Type B pancreatic cell (in vitro differentiated cells): ENCODE measurements at places on chromosomes 4 and X.

GRCh38 chr4:125200556-125200955, 114.2 kb upstream of the FAT4 start:
- no peak for DNase-seq

- no peak for DNase-seq
Observed at GRCh38 chrX:53073115-53073586, 9.0 kb upstream of the TSPYL2 start.

DNA sequence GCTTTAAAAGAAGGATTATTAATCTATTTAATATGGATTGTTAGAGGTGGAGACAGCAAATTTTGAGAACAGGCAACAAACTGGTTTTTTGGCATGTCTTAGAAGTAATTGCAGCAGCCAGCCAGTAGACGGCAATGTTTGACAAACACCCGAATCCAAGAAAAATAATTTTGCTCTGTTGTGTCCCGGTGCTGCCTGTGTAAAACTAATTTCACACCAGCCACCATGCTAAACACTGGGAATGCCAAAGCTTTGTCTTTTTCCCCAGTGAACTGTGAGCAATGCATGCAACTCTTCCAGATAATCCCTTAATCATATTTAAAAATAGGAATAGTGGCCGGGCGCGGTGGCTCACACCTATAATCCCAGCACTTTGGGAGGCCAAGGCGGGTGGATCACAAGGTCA, 25.9 kb downstream of the SMIM31 start:
- DNase-seq, result no peak

DNA sequence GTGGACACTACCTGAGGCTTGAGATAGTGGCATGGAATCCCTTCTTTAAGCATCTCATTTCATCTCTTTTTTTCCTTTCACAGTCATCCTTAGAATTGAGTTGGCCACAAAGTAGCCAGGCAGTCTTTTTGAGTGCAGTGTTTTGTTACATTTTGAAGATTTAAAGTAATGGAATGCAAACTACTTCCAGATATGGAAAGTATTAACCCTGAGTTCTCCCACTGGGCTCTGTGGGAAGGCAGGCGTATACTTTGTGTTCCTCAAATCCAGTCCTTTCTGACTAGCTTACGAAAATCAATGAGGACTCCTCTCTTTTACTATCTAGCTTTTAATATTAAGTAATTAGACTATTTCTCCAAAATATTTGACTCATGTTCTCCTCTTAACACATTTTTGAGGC, 29.9 kb downstream of the PCDH10 start:
- DNase-seq, result no peak

DNA sequence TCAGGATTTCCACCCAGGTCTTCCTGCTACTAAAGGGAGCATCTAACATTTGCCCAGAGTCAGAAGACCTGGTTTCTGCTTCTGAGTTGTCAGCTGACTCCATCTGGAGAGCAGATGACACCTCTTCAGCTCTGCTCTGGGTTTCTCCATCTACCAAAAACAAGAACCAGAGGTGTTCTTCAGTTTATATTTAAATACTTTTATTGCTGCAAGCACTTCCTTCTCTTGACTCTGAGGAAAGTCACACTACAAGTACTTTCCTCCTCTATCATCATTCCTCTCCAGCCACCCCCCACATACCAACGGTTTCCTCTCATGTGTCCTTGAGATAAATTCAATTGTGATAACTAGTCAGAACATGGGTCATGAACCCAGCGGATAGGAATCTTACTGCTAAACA, 88.4 kb downstream of the PPP3CA start:
- DNase-seq, result no peak

DNA sequence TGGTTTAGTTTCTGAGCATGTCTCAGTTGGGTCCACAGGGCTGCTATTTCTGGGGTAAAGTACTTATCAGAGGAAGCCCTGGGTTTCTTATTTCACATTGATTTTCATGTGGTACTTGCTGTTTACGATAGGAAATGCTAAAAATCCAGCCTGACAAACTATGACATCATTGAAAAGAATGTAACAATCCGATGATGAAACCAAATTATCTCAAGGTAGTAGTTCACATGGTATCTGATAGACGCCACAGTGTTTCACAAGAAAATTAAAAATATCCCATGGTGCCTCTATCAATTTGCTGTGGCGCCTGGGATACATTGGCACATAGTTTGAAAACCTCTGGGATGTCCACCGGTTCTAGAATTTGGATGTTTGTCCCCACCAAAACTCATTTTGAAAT, 418.9 kb upstream of the RPS6KA3 start:
- no peak for DNase-seq

DNA sequence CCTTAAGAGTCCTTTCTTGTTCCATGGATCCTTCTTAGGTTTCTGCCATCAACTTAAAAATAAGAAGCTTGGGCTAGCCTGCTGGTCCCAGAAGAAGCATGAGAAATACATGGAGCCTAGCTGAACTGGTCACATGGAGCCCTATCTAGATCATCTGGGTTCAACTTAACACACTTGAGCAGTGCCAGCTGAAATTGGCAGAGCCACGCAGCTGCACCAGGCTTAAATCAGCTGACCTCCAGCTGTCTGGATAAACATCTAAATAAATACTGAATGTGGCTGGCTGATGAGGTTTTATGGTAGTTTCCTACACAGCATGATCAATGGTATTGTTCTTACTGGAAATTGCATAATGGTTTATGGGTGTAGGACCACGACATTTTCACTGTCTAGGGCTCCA, 598.4 kb upstream of the FAM241A start:
- DNase-seq, result no peak

DNA sequence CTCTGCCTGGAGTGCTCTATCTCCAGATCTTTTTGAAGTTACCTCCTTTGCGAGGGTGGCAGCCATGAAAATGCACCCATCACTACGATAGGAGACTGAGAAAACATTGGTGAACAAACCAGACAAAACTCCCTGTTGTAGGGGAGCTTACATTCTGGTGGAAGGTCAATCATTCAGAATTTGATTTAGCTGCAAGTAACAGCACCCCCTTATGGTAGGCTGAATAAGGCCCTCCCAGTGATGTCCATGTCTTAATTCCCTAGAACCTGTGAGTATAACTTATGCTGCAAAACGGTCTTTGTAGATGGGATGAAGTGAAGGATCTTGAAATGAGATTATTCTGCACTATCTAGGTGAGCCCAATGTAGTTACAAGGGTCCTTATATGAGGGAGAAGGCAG, 5.6 kb upstream of the TEC start:
- no peak for DNase-seq

DNA sequence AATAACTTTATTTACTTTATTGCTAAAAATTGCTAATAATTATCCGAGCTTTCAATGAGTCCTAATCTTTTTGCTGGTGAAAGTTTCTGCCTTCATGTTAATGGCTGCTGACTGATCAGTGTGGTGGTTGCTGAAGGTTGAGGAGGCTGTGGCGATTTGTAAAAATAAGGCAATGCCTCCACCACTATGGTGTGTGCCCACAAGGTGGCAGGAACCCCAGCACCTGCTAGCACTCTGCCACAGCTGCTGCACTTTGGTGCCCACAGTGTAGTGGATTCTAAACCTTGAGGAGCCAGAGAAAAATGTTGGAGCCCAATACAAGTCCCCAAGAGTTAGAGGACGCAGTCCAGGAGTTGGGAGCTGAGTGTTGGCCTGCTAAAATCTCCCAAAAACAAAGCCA, 1237.1 kb downstream of the PCDH19 start:
- no peak for DNase-seq

DNA sequence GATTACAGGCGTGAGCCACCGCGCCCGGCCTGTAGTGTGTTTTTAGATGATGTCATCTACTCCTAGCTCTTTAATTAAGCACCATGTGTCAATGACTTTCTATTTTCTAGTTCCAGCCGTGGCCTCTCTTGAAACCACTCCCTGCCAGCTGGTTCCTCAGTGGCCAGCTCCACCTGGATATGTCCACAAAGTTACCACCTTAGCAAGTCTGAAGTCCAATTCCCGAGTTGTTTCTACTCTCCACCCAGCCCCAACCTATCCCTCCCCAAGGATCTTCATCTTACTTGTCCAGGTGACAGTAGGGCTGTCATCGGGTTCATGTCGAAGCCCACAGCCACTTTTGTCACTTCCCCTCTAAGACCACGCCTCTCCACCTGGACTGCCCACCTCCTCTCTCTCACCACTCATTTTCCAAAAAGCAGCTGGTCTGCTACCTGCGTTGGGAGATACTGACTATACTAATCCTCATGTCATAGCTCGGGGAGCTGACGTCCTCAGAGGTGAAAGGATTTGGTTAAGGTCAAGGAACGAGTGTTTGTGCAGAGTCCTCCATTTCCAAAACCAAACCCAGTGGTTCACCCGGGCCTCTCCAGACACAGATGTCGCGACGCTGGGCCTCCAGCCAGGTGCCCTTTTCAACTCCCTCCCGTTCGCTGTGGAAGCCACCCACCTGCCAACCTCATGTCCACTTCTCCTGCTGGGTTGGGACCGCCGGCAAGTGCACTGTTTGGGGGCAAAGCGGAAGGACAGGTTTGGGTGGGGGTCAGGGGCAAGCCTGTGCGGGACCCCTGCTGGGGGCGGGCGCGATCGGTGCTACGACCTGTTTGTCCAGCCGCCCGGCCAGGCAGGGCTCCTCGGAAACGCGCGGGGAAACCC, 704 bp downstream of the FAM3A start:
- no peak for DNase-seq

- peak; percentile 78 for DNase-seq
Observed at GRCh38 chr4:181143250-181143854, 1099.8 kb upstream of the TENM3 start.

DNA sequence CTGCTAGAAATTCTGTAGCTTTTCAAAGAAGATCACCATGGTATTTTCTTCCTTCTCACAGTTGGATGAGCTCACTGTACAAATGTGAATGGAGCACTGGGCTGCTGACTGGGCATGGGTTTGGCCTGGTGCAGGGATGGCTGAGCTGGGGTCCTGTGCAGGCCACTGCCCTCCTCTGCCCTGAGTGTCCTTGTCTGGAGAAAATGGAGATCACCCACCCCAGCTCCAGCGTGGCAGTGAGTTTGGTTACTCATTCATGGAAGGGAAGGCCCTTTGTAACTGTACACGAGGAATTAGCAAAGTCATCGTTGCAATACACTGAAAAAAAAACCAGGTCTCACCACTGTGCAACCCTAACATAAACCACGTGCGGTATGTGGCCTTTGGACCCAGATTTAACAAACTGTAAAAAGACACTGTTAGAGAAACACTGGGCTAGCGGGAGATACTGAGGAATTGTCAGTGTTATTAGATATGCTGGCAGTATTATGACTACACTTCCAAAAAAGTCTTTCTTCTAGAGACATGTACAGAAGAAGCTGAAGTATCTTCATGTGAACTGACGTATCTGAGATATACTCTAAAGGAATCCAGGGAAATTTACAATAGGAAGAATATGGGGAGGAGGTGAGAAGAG, 16.1 kb upstream of the TBC1D14 start:
- no peak for DNase-seq

DNA sequence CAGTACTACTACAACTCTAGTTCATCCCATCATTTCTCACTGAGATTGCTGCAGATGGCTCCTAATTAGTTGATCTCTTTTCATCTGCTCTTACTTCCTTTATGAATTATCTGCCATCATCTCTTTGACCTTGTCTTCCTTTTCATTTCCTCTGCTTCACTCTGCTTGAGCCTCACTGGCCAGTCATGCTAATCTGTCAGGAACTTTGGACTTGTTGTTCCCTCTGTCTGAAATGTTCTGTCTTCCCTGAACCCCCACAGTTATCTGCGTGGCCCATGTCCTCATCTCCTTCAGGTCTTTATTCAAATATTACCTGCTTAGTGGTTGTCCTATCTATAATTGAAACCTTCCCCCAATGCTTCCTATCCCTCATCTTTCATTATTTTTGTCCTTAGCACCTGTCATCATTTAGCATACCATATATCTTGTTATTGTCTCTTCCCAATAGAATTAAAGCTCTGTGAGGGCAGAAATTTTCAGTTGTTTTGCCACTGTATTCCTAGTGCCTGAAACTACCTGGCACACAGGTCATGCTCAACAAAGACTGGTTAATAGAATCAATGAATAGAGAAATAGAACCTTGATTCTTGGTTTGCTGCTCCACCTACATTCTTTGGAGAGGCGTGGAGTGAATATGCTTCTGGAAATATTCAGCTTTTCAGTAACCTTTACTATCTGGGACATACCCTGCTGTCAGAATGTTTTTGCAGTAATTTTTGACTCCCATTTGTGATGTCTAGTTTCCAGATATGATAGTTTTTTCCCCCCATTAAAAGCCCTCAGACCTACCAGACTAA, 5.0 kb downstream of the SLC4A4 start:
- no peak for DNase-seq

DNA sequence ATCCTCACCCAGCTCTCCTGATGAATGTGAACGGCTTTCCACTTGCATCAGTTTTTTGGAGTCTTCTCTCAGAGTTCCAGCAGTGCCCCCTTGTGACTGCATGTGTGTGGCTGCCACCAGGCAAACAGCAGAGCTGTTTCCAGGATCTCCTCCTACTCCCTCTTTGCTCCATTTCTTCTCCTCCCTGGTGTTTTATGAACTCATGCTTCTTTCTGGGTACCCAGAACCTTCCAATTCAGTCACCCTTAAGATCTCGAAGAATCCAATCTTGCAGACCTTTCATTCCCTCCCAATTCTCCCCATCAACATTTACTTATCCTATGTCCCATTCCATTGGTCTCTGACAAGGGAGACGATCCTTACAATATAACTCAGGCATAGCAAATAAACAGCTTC, 6.8 kb upstream of the TCEANC start:
- no peak for DNase-seq

DNA sequence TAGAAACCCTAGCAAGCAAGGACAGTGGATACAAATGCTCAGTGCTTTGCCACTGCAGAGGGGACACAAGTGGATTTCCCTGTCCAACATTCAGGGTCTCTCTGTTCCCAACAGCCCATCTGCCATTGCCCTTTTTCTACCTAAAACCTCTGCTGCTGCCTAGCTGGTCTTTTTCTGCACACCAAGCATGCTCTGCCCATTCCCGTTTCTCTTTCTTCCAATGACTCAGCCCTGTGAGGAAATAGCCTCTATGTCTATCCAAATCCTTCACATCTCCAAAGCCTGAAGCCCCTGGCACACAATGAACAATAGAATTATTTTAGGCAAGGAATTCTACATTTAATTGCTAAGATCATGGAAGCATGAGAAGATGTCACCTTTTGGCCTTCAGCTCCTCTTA, 5.7 kb upstream of the AMELX start:
- DNase-seq, result no peak

DNA sequence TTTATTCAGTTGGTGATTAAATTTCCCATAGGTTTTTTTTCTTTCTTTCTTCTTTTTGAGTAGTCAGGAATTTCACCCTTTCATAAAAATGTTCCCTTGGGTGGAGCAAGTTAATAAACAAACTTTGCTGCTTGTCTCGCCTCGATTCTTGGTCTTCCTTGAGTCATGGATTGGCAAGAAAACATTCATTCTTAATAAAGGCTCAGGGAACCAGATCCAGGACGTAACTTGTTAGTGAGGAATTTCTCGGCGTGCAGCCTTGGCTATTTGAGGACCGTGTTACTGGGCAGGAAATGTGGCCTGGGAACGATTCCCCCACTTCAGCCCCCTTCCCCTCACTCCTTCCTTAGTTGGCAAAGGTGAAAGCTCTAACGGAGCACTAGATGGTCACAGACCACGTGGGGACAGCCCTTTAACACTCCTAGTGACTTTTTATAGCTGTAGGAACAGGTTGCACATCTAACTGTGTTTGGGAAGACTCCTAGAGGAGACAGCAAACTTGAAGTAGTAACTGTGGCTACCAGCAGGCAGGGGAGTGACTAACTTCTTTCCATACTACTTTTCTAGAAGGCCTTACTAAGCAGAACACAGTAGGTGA, 106.8 kb downstream of the UCHL1 start:
- no peak for DNase-seq

GRCh38 chrX:143306991-143307937, 210.0 kb downstream of the SPANXN3 start:
- DNase-seq, result no peak
